Activated T-helper 9 cell treated with anti-CD3 and anti-CD28 coated beads, Interleukin-2, amount 50 U/mL, for 16 hours (primary cell): ENCODE measurements at places on chromosomes 1 and 21.

DNA sequence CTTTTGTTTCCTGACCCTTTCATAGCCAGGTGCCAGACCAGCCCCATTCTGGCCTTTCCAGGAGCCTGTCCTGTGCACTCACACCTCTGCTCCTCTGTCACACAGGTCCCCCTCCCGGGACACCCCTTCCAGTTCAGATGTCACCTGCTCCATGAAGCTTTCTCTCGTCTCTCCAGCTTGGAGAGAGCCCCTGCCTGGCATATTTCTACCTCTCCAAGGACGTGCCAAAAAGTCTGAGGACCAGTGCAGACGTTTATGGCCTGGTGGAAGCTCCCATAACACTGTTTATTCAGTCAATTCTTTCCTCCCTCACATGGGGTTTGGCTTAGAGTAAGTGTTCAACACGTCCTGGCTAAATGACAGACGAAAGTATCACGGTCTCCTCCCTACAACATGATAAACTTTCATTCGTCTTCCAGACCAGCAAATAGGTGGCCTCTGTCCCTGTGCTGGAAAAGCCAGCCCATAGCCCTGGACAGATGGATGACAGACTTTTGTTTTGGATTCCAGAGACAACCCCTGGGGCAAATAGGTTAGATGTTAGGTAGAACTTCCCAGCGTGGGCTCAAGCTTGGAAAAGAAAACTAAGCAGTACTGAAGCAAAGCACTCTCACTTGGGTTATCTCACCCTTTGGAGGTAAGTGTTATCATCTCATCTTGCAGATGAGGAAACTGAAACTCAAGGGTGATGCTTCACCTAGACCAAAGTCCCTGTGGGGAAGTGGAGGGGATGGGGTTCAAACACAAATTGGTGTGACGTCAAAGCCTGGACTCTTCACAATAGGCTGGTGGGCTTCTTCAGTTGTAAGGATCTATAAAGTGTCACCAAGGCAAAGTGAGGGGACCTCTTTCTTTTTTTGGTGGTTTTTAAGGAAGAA is 52.9 kb upstream of the ECE1 start:
- DNase-seq, result no peak

GRCh38 chr1:153942766-153943549 is 3.6 kb downstream of the DENND4B start:
- no peak for DNase-seq

DNA sequence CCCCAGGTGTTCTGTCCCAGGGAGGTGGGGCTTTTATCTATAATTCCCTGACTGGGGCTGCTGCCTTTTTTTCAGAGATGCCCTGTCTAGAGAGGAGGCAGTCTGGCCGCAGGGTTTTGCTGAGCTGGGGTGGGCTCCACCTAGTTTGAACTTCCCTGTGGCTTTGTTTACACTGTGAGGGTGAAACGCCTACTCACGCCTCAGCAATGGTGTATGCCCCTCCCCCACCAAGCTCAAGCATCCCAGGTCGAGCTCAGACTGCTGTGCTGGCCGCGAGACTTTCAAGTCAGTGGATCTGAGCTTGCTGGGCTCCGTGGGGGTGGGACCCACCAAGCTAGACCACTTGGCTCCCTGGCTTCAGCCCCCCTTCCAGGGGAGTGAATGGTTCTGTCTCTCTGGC is 124.3 kb downstream of the CENPF start:
- no peak for DNase-seq

DNA sequence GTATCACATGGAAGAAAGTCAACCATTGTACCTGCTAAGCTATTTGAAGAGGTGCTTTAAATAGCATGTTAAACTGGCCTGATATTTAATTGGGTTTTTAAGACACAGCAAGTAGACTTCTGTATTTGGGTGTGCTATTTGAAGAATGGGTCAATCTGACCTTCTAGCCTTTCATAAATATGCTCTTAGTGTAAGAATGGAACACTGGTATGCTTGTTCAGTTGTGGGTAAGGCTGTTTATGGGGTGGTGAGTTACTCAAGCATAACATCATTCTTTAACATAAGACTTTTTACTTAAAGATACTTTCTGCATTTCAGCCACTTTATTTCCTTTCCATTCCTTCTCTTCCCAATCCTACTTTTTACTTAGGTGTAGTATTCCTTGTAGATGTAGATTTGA is 21.4 kb downstream of the AHCYL1 start:
- DNase-seq, result no peak

DNA sequence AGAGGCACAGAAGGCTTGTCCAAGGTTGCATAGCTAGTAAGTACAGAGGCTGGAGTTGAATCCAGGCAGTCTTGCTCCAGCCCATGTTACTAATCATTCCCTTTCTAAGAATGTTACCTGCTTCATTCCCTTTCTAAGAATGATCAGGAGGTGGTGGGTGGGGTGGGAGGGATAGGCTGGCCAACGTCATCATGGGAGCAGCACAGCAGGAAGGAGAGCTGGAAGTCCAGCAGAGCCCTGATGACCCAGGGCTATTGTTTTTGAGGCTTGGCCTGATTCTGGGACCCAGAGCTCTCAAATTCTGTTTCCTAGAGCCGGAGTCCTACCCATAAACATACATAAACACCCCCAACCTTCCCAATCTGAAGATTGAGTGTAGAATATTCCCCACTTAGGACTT is 11.8 kb upstream of the CSF1 start:
- DNase-seq, result no peak

GRCh38 chr1:46571691-46572225 is 20.3 kb upstream of the KNCN start:
- DNase-seq, result no peak
